ENCODE measurements at places on chromosomes 7 and 10.

DNA sequence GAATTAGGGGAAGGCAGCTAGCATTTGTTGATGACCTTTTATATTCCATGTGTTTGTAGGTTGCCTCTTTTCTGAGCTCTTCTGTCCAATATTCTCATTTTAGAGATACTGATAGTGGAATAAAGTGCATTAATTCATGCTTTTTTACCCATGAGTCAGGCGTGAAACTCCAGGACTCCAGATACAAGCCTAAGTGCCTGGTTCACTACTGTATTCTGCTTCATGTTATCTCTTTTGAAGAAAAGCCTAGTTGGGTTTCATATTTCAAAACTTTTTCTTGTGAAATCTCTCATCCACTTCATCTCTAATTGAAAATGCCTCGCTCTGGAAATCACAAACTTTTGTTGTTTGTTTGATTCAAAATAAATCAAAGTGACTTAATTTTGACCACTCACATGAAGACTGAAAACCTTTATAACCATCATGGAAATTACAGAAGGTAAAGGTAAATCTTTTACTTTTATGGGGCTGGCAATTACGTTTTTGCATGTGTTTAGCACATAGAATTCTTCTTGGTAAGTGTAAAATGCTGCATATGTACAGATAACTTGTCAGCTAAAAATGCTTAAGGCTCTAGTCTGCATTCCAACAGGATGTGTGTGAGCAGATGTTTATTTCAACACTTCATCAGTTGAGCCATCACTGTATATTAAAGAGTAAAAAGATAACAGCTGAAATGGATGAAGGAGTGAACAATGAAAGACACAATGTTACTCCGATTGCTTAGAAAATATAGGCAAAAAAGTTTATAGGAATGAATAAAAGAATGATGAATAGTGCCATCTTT is 961.8 kb upstream of the CELF2 start:
- DNase-seq: no peak

DNA sequence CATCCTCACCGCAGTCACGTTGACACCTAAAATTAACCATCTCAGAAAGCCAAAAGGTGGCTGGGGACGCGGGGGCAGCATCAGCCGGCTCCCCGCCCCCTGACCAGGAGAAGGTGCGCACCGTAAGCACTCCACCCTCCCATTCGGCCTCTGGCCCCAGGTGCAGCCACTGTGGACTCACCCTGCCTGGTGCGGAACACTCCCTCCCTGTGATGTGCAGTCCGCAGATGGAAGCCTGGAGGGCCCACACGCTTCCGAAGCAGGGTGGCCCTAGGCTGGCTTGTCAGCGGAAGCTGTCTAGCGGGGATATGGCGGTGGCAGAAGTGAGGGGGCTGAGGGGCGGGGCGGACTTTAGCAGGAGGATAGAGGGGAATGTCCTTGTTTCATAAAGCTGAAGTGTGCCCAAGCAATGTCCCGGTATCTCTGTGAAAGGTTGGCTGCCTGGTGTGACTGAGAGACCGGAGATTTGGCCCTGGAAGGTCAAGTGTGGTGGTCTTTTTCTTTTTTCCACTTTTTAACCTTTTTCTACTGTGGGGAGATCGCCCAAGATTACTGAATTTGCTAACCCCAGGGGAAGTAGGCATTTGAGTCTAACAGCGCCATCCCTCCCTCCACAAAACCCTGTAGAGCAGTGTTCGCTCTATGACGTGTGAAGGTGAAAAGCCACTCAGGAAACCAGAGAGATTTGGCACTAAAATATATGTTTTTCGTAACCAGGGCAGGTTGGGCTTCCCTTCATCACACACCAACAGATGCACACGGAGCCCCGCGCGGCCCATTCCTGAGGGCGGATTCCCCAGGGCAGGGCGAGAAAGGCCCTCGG is 74.7 kb downstream of the CXCL12 start:
- no peak for DNase-seq

DNA sequence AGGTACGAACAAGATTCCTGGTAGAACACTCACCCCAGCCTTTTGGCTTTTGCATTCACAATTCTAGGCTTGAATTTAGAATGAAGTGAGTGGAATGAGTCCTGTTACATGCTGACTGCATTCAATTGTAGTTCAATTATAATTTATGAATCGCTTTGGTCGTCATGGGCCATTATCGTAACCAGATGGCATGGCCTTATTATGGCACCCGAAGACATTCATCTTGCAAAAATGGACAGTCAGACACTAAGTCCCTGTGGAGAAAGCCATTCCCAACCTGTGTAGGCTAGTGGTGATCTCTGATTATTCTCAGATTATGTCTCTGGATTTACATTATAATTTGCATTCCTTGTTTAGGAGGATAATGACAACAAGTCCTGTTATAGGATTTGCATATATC is 292.4 kb upstream of the NPSR1 start:
- no peak for DNase-seq

DNA sequence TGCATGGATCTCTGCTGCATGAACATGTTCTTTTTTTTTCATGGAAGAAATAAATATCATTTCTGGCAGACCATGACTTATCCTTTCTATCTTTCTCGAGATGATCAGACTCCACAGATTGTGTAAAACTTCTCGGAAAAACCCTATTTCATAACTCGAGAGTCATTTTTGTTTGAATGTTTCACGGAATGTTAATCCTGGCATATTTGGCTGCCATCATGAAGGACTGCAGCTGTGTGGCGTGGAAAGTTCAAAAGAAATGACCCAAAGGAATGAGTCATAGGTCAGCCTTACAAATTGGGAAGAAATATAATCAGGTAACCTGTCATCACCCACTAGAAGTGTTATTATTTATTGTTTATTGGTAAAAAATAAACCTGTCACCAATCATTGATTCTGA is 566.8 kb downstream of the SDK1 start:
- DNase-seq: no peak

DNA sequence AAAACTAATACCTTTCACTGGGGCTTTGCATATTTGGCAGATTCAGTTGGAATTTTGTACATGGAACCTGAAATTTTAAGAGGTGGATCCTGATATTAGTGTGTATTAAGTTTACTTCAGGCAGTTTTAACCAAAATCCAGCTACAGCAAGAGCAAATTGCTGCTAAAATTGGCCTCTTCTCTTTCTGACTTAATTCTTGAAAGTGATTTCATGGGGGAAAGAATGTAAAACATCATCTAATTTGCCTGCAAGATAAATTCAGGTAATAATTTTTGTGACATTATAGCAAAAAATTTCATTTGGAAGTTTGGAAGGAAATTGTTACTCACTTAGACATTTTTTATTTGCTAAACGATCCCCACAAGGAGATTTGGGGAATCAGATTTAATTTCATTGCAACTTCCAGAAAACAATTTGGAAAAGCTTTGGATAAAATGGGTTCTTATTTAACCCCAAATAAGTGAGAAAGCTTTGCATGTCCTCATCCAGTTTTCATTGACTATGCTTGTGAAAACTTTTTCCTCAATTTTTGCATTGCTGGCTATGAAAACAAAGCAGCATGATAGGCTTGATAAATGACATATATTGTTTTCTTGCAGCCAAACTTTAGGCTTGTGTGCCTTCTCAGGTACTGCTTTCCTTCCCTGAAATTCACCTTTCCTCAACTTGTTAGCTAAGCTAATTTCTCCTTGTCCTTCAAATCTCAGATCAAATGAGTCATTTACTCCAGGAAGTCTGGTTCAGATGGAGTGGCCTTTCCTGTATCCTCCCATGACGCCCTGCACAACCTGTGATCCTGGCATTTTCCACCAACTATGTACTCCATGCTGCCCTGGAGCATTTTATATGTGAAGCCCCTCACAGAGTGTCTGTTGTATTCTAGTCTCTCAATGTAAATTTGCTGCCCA is 27.4 kb upstream of the ZNF438 start:
- DNase-seq: no peak

- no peak for DNase-seq
Observed at GRCh38 chr7:13551503-13551902, 438.0 kb downstream of the ETV1 start.

DNA sequence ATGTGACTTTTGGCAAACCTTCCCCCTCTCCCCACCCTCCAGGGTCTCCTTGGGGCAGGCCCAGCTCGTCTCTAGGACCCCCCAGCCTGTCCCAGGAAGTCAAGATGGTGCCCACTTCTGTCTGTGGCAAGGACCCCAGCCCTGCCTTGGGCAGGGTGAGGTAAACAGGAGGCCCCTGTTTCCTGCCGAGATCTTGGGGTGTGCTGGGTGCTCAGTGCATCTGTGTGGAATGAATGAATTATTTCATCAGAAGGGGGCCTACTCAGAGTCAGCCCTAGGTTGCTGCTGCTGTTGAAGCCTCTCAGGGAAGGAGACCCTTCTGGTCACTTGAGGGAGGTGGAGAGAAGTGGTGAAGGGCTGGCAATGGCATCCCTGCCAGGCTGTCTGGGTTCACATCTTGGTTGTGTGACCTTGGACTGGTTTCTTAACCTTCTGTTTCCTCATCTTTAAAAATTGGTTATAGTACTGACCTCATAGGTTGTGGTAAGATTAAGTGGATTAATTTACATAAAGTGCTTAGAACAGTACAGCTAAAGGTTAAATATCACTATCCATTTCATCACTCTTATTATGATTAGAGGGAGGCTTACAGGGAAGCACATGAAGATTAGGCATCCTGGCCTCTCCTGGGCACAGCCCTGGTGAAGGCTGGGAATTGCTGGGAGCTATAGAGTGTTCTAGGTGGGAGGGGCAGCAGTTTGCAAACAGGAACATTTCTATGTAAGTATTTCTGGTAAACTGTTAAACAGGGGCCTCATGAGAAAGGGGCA is 67.7 kb downstream of the ZMIZ1 start:
- DNase-seq: no peak

- DNase-seq: no peak
Observed at GRCh38 chr7:452226-452751, 67.4 kb downstream of the PDGFA start.

GRCh38 chr10:44781131-44781530 is 130.0 kb upstream of the TMEM72 start:
- no peak for DNase-seq

DNA sequence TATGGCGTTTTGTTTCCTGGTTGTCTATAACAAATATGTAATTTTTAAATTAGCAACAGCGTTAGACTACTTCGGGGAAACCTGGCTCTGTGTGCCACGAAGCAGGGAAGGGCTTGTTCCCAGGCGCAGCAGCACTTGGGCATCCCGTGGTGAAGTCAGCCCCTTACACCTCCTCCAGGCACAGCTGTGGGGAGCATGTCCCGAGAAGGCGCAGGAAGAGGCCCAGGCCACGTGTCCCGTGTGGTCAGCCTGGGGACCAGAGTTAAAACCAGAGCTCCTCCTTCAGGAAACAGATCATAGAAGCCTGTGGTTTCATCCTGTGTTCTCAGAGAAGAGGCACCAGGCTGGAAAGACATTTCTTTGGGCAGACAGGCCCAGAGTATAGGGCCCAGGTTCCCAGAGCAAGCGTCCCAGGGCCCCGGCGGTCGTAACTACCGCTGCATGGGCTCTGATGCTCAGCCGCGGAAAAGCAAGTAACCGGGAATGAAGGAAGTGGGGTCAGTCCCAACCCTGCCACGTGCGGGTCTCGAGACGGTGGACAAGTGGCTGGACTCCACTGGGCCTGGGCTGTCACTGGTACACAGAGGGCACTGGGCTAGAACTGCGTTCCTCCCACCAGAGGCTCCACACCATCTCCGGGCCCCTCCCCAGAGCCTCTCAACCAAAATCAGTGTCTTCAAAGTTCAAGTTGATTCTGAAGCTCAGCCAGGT is 7.1 kb downstream of the NUDT1 start:
- peak; percentile 40 for DNase-seq

GRCh38 chr7:767941-768731 is 41.1 kb upstream of the PRKAR1B start:
- DNase-seq: peak; percentile 42

DNA sequence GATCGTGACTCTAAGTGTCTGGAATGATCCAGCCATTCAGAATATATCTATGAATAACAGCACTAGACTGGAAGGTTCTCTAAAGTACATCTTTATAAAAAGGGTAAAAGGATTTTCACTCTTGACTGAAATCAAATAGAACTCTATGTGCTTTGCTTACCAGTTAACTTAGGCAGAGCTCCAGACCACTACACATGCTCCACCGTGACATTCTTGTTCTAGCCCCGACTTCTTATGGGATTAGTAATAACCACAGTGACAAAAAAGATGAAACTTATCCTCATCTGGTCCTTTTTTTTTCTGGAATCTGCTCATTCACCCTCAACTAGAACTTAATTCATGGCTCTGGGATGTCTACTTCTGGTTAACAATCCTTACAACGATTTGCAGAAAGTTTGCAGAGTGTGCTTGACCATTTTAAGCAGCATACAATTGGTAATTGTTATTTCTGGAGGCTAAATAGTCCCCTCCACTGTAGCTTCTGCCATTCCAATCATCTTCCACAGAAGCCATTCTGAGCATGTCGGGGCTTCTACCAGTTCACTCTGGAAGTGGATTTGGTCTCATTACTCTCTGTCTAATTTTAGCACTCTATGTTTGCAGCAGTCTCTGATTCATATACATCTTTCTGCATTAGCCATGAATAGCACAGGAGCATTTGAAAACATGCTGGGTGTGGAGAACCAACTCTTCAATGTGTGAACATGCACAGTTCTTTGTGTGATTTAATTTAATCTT is 163.7 kb upstream of the CDC14C start:
- no peak for DNase-seq

- DNase-seq: no peak
Observed at GRCh38 chr10:30254926-30255325, 94.2 kb downstream of the MTPAP start.

GRCh38 chr10:87593702-87594101 is 66.0 kb upstream of the PAPSS2 start:
- no peak for DNase-seq

- no peak for DNase-seq
Observed at GRCh38 chr7:132789281-132789680, 213.0 kb upstream of the PLXNA4 start.

- DNase-seq: peak; percentile 34
Observed at GRCh38 chr10:87659571-87660483, at the start of gene PAPSS2. PAPSS2 (plus strand) TSS chr10:87659878; CDS start chr10:87659982, 104 bp downstream.

DNA sequence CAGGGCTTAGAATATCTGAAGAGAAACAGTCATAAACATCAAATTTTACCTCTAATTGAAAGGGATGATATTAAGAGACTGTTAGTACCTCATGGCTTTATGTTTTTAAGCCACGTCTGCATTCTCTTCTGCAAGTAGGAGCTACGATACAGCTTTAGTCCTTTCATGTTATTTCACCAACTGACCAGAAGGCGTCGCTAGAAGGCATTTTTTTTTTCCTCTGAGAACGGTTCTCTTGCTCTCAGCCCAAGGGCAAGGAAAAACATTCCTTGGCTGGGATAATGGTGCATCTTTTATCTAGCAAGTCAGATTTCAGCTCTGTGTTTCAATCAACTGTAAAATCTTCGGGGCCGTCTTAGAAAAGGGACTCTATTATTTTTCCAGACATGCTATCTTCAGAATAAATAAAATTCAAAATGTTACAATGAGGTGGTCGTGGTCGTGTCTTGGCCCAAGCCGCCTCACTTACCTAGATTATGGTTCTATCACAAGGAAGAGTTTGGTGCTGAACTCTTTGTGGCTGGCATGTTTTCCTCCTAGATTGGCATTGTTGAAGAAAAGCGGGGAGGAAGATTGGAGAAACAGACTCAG is 41.6 kb upstream of the LYZL2 start:
- no peak for DNase-seq
